ENCODE measurements at places on chromosomes 16 and 17.

- no peak for DNase-seq
Measured at GRCh38 chr17:73797594-73798110, 153.4 kb upstream of the SDK2 start.

GRCh38 chr17:49005140-49005539 is 8.0 kb downstream of the IGF2BP1 start:
- DNase-seq, result no peak

DNA sequence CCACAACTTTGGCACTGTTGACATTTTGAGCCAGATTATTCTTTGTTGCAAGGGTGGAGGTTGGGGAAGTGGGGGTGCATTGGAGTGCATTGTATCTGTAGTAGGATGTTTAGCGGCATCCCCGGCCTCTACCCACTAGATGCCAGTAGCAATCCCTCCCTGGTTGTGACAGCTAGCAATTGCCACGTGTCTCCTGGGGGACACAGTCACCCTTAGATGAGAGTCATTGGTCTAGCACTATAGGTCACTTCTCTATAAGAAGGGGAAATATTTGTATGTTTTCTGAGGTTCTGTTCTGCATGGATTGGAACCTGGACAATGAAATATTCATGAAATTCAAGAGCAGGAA is 32.4 kb downstream of the MSI2 start:
- no peak for DNase-seq

DNA sequence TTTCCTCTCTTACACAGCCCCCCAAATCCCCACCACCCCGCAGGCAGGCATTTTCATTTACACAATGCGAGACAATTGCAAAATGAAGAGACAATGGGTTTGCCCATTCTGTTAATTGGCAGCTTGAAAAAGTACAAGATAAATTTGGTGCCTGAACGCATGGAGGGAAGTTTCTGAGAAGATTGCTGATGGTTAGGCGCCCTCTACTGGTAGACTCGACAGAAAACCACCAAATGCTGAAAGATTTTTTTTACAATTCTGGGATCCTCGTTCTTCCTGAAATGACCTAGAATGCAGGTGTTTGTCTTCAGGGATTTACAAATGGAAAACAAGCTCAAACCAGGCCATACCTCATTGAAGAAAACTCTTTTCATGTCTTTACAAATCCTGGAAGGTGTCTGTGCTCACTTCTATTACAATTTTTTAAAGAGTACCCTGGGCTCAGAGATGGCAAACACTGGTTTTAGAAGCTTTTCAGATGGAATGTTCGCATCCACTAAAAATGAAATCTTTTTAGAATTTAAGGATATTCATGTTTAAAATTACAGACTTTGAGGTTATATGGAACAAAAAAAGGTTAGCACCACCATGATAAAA is 338.5 kb downstream of the PMP22 start:
- DNase-seq, result peak; percentile 49

DNA sequence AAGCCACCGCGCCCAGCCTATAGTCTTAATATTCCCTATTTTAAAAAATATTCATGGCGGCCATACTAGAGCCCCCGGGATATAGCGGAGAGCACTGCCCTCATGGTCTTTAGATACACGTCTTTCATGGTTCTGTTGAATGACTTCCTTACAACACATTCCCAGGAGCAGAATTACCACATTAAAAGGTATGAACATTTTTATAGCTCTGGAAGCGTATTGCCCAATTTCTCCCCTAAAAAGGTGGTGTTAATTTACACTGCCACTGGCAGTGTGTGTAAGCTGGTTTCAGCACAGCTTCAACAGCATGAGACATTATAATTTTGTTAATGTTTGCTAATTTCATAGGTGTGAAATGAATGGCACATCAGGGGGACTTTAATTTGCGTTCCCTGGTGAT is 19.0 kb downstream of the C17orf100 start:
- DNase-seq, result no peak

- DNase-seq, result no peak
Measured at GRCh38 chr17:28230011-28230410, 89.0 kb upstream of the TMEM97 start.

GRCh38 chr16:4385789-4386450 is 14.3 kb downstream of the VASN start:
- DNase-seq, result no peak

GRCh38 chr17:38442548-38442947 is 14.3 kb downstream of the ARHGAP23 start:
- DNase-seq, result no peak

- peak; percentile 60 for DNase-seq
Measured at GRCh38 chr17:7560172-7561027, 1.3 kb upstream of the SENP3 start.

GRCh38 chr16:75491876-75492275 is 3.4 kb downstream of the CHST6 start:
- DNase-seq, result no peak

GRCh38 chr17:72271603-72272002 is 150.8 kb downstream of the SOX9 start:
- no peak for DNase-seq

All from T-helper 1 cell (primary cell).